ENCODE measurements at places on chromosomes 5 and 9.

DNA sequence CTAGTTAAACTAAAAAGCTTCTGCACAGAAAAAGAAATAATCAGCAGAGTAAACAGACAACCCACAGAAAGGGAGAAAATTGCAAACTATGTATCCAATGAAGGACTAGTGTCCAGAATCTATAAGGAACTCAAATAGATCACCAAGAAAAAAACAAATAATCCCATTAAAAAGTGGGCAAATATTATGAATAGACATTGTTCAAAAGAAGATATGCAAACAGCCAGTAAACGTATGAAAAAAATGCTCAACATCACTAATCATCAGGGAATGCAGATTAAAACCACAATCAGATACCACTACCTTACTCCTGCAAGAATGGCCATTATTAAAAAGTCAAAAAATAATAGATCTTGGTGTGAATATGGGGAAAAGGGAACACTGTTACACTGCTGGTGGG is 119.9 kb downstream of the FRMD3 start:
- DNase-seq, result no peak

DNA sequence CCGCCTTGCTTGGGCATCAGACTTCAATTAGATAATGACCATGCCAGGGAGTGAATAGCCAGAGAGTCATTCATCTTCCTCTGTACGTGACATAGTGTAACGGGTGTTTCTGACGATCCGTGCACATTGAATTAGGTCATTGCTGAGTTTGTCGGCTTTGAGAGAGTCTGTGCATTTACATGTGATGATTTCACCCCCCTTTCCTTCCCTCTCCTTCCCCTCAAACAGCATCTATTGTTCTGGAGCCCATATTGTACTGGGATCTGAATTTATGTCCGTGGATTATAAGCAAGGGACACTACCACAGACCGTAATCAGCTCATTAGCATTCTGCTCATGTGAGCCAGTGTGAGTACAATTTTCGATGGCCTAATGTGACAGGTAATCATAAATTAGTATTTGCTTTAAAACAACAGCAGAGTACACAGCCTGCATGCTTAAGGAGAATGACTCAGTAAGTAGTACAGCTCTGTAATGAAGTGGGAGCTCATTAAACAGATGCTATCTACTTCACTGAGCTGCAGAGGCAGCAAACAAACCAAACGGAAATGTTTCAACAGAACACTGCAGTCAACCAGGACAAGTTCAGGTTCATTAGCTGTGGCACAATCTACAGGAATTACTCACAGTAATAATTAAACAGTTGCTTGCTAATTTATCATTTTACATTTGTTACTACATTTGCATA is 302.1 kb downstream of the CSNK1G3 start:
- no peak for DNase-seq

DNA sequence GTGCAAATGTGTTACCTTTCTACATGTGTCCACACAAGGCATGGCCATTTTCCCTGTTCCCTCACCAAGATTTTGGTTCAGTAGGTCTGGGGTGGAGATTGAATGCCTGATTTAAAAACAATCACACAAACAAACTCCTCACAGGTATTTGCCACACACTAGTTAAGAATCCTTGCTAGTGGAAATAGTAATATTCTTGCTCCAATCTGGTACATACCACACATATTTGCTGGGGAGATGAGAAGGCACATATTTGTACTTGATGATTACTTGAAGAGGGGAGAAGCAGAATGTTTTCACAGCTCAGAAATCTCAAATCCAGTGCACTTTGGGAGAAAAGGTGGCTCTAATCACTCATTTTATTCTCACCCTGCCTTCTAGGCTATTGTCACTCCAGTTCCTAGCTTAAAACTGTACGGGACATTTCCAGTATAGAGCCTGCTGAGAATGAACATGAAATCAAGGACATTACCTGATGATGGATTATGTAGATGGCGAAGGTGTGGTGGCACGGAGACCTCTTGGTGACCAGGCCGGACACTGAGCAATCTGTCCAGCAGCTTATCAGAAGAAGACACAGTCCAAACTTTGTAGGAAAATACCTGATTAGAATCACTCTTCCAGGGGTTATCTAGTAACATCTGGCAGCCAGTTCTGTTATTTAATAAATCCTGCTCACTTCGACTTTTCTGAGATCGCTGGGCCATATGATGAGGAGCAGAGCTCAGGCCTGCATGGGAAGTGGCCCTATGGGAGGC is 116.1 kb upstream of the IL6ST start:
- DNase-seq, result no peak

DNA sequence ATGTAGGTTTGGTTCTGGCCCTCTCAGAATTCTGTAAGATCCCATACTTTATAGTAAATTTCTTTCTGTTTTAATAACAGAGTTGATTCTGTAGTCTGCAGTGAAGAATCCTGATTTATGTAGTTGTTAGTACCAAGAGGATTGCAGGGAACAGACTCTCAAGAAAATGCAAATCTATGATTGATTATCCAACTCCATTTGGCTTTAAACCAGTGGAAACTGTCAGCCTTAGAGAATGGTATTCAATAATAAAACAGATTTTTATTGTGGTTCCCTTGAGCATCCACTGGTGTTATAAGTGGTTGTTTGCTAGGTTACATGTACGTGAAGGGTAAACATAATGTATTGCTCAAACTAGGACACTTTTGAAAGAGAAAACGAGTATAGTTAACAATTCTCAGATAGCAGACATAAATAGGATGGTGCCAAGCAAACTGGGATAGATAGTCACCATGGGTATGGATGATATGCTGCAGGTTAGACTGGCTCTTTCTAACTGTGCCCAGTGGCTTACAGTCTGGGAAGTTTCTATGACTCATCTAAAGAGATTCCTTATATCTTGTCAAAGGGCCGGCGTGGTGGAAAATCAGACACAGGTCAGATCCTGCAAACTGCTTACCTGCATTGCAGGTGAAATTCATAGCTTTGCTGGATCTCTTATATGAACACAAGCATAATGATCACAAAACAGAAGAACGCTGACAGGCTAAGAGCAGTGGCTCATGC is 41.7 kb upstream of the RPS23 start:
- no peak for DNase-seq

DNA sequence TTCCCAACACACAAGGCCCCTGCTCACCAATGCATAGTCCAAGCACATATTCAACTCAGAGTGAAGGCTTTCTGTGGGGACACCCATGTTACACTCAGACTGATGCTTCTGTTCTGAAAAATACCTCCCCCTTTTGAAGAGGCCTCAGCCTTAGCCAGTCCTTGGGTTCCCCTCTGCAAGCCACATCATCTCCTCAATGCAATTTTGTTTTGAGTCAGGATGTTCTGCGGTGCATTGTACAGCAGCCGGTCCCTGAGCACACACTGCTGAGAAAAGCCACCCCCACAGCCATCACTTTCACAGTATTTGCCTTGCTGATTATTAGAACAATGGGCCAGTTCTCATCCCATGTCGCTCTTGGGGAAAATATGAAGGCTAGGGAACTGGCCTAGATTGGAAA is 241.2 kb downstream of the FAM114A2 start:
- no peak for DNase-seq

GRCh38 chr5:35044649-35045048 is 3.1 kb downstream of the AGXT2 start:
- no peak for DNase-seq

DNA sequence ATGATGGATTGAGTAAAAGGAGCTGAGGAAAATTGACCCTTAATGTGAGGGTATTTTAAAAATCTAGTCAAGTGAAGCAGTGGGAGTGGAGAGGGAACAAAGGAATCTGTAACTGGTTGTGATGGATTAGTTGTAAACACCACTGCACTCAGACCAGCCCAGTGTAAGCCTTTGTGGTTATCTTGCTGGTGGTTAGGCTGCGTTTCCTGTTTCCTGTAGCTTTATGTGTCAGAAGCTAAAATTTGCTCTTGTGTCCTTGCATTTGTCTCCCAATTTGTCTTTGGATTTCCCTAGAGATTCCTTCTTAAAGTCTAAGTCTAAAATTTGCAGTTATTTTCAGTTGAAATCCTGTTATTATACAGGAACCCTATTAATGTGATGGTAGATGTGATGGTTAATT is 6.3 kb downstream of the IFNA21 start:
- peak; percentile 64 for DNase-seq

- no peak for DNase-seq
Measured at GRCh38 chr5:135230251-135230925, 168.6 kb downstream of the MACROH2A1 start.

GRCh38 chr5:138102454-138103318 is 18.9 kb downstream of the WNT8A start:
- DNase-seq, result no peak

DNA sequence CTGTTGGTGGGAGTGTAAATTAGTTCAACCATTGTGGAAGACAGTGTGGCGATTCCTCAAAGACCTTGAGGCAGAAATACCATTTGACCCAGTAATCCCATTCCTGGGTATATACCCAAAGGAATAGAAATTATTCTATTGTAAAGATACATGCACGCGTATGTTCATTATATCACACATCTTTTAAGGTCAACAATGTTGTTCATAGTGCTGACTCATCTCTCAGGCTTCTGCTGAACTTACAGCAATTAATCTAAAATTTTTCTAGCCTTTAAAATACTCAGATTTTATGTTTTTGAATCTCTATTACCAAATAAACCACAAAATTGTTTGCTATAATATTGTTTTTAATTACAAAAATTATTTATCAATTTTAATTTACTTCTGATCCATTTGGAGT is 38.8 kb upstream of the ZNF618 start:
- DNase-seq, result no peak

GRCh38 chr5:58239045-58239444 is 220.8 kb downstream of the PLK2 start:
- no peak for DNase-seq

DNA sequence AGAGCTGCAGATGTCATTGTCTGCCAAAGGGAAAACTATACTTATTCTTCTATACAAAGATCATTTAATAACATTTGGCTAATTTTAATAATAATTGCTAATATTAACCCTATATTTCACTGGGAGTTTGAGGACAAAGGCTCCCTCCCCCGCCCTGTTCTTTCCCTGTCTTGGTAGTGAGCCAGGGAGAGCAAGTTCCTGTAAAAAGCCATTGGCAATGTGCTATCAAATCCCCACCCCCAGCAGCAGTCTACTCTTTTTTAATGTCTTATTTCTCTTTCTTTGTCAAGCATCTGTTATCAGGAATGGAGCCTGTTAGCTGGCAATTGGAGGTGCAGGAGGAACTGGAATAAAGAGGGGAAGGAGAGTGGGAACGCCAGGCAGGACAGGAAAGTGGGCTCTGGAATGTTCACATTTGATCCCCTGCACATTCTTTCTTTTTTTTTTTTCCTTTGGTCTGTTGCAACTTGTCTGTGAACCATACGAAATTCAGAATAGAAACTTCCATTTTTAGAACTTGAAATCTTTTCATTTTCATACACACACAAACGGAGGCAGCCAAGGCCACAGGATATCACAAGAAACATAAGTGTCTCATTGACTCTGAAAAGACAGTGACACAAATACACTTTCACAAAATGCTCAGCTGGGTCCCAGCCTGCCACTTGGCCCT is 664.8 kb upstream of the ZNF608 start:
- DNase-seq, result no peak

DNA sequence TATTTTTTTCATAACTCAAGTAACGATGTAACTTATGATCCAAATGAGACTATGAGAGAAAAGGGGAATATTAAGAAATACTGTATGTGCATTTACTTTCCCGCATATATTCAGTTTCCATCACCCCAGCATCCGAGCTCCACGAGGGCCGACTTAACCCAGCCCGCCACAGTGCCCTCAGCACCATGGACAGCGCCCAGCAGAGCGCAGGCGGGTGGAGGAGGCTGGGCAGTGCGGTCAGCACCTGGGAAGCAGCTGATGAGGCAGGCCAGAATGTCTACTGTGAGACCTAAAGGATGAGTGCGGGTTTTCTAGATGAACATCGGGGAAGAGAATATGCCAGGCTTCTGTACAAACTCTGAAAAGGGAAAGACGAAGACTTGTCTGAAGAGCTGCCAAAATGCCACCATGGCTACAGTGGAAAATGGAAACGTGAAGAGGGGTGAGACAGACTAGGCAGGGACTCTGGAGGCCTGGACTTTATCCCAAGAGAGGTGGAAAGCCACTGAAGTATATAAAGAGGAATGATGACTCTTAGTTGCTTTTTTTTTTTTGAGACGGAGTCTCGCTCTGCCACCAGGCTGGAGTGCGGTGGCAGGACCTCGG is 34.5 kb upstream of the MED27 start:
- peak; percentile 45 for DNase-seq

GRCh38 chr9:12212860-12213259 is 480.3 kb upstream of the TYRP1 start:
- DNase-seq, result no peak

GRCh38 chr9:129505270-129505902 is 115.5 kb downstream of the C9orf50 start:
- no peak for DNase-seq

DNA sequence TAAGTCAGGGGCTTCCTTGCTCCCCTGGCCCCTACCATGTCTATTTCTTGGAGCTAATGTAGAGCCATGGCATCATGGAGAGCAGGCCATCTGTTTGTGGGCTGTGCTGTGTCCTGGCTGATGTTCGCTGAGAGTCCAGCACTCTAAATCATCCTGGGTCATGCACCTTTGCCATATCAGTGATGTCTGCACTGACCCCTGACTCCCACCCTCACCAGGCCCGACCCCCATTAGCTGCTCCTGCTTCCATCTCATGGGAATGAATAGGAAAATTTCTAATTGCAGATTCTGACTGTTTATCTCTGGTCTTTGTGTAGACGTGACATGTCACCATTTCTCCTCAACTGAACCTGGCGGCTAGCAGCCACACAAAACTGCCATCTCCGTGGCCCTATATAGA is 236.9 kb downstream of the NSG2 start:
- no peak for DNase-seq

DNA sequence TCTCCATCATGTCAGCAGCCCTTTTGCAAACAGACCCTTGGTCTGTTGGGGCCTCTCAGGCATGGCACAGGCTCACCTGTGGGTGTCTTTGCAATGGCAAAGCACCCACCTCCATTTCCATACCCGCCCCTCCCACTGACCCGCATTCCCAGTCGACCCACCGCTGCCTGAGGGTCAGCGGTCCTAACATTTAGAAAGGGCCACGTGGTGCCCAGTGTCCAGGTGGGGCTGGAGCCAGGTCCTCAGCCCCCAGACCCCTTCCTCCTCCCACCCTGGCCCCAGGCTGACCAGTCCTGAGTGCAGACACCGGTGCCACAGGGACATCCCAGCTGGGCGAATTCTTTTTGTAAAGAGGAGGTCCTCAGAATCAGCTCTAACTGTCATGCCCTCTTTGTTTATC is 43.3 kb upstream of the CEP72 start:
- DNase-seq, result no peak

DNA sequence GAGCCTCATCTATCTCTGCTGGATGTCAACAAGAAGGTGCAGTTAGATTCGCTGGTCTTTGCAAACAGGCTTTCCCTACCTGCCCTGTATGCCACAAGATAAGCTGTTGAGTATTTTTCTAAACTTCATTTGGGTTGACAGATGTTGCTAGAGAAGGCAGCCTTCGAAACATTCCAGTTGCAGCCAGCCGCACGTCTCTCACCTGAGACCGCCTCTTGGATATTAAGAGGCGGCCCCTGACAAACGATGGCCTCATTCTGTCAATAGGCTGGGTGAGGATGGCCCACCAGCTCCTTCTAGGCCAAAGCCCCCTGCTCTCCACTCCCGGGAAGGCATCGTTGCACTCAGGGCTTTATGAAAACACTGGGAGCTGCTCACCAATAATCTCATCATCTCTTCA is 181.6 kb downstream of the DAB2IP start:
- no peak for DNase-seq

Data from DND-41 (cell line).